Activated T-cell treated with anti-CD3 and anti-CD28 coated beads, Interleukin-2, amount 50 U/mL, for 4 hours (primary cell): ENCODE measurements at places on chromosomes 1 and 21. TPM values are rescaled to one million over a fixed set of nuclear protein-coding genes. Genes with fewer than 3 reads are reported as not detected.

The CLCNKA gene
- total RNA-seq = not detected

- DNase-seq = no peak
These were observed 1.7 kb downstream of the ADSS2 start for GRCh38 chr1:244449936-244450508.

GRCh38 chr1:43444151-43444828, 9.4 kb downstream of the HYI start:
- no peak for DNase-seq

GRCh38 chr1:243939167-243939848, 89.3 kb upstream of the AKT3 start:
- no peak for DNase-seq

DNA sequence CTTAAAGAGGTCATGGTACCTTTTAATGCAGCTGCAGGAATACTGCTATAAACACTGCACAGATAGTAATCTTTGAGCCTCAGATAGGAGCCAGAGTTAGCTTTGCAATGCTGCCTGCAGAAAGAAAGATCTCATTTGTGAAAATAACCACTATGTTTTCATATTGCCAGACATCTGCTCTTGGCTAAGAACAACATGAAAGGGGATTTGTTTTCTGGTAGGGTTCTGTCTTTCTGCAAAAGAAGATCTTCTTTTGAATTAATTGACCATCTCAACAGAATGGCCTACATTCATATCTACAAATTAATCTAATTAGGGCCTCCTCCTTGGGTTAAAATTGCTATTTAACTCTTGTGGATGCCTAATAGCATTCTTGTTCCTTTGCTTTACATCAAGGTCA, 177.6 kb upstream of the DPYD start:
- no peak for DNase-seq

- no peak for DNase-seq
These were observed 170.3 kb upstream of the DMRTA2 start for GRCh38 chr1:50593515-50593914.

DNA sequence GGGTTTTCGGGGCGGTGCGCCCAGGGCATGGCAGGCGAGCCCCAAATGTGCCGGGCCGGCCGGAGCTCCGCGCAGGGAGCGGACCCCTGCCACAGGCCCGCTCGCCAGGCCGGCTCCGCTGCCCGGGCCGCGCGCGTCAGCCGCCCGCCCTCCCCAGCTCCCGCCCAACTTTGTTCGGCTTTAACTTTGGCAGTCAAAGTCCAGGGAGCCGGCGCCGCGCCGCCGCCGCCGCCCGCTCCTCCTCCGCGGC, 488 bp downstream of the SLC35D1 start:
- peak; percentile 19 for DNase-seq
